ENCODE measurements at places on chromosomes 13 and 19.
A peak's percentile ranks its signal among the peaks of the same experiment; 100 is the strongest.

- no peak for DNase-seq
Observed at GRCh38 chr13:113917594-113918371, 53.9 kb upstream of the GAS6 start.

DNA sequence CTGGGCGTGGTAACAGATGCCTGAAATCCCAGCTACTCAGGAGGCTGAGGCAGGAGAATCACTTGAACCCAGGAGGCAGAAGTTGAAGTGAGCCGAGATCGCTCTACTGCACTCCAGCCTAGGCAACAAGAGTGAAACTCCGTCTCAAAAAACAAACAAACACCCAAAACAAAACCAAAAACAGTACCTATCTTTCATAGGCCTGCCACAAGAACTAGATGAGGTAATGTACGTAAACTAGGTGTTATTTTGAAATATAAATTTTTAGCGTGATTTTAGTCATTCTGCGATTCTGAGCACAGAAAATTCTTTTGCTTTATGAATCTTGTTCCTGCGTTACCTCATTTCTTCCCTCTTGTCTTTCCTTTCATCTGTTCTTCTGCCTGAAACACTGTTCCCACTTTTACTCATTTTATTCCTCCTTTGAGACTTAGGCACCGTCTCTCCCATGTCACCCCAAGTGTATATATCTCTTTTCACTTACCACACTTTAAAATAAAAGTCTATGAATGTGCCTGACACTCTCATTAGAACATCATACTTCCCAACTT is 238.2 kb upstream of the HTR2A start:
- no peak for DNase-seq

DNA sequence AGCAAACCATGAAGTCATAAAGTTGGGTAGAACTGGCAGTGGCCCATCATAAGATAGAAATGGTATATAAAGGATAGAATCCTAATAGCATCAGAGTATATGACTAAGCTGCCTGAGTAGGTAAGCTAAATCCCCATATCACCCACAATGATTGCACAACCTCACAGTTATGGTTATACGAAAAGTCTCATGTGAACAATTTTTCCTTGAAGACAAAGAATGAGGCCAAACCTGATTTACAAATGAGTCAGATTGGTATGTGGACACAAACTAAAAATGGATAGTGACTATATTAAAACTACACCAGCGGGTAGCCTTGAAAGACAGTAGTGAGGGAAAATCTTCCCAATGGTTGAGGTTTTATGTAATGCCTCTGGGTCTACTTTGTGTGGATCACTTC is 40.9 kb upstream of the UFM1 start:
- no peak for DNase-seq

DNA sequence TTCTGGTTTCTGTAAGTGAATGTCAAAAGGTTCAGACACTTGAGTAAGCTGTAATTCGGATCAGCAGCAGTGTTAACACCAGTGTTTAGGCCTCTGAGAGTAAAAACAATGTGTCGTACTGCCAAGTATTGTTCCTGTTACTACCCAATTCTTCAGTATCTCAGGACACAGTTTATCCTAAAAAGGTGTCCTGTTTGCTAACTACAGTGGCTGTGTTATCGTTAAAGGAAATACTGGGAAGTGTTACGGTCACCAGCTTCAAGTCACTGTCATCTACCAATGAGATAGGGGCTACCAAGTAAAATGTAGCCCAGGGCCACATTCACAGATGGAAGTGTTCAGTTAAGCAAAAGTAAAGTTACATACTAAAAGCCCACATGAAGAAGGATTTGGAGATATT is 2.3 kb upstream of the UPF3A start:
- no peak for DNase-seq

- DNase-seq = no peak
Observed at GRCh38 chr13:75621147-75621546, 15.0 kb upstream of the LMO7 start.

GRCh38 chr19:57583521-57584416 is at the start of gene ZIK1:
Gene ZIK1 (plus strand): TSS chr19:57584145. CDS start chr19:57584357, 212 bp downstream.
- DNase-seq = peak; percentile 93

DNA sequence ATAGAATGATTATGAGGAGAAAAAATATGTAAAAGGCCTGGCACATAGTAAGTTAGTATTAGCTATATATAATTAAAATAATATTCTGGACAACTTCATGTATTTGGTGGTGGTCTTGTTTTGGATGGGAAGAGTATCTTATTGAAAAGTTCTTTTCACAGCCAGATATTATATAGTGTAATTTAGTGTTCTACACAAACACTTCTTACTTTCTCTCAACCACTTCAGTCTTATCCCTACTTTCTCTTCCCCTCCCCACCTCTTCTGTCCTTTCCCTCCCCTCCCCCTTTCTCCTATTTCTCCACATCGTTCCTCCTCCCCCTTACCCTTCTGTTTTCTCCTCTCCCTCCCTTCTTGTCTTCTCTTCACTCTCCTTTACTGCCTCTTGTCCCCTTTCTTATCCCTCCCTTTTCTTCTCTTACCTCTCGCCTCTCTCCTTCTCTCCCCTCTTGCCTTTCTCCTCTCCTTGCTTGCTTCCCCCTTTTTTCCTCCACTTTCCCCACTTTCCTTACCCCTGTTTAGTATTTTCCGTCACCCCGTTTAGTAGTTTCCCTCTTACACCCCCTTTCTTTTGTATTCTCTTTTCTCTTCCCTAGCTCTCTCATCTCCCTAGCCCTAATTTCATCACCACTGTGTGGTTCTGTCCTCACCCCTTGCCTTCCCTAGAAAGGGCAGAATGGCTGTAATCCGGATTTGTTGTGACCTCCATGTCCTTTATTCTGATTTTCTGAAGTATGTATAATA is 107.2 kb upstream of the MLNR start:
- DNase-seq = no peak

- DNase-seq = no peak
Observed at GRCh38 chr13:77285098-77285497, 41.8 kb downstream of the MYCBP2 start.

DNA sequence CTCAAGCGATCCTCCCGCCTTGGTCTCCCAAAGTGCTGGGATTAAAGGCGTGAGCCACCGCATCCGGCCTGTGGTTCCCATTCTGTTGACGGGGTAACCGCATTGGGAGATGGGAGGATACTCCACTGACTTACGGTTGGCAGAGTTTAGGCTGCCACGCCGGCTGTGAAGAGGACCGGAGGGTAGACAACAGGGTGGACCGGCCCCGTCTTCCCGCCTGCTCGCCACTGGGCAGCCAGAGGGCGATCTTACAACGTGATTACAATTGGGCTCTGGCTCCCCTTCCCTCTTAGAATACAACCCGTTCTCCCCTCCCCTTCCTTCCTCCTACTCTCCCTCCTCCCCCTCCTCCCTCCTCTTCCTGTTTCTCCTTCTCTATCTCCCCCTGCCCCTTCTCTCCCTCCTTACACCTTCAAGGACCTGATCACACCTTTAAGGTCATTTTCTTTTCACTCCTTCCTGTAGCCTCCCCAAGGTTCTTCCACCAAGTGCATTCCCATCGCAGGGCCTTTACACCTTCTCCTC is 957 bp upstream of the CCDC194 start:
- DNase-seq = peak; percentile 80

GRCh38 chr13:27126859-27127258 is 44.8 kb downstream of the USP12 start:
- DNase-seq = no peak

DNA sequence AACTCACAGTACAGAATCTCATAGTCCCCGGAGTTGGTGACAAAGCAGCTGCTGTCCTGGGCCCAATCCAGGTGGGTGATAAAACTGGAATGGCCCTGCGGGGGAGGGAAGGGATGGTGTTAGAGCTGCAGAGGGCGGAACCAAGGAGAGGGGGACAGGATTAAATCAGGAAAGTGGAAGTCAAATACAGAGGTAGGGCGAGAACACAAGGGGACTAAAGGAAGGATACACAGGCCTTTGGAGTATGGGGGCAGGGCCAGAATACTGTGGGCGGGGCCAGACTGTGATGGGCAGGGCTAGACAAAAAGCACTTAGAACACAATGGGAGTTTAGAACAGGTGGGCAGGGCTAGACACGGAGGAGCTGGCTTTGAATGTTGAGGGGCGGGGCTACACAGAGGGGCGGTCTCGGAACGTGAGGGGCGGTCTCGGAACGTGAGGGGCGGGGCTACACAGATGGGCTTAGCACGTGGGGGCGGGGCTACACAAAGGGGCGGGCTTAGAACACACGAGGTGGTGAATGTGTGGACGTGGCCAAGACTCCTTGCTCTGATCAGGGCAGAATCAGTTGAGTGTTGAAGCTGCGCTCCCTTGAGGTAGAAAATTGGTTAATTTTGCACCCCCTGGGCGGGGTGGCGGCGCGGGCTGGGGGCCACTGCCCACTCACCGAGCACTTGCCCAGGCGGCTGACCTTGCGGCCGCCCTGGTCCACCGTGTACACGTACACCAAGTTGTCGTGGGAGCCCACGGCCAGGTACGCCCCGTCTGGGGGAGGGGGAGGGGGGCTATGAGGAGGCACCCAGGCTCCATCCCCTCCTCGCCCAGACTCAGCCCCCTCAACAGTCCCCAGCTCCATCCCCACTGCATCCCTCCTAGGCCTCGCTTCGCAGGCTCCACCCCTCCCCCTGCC is 14.0 kb upstream of the GPR4 start:
- peak; percentile 48 for DNase-seq

DNA sequence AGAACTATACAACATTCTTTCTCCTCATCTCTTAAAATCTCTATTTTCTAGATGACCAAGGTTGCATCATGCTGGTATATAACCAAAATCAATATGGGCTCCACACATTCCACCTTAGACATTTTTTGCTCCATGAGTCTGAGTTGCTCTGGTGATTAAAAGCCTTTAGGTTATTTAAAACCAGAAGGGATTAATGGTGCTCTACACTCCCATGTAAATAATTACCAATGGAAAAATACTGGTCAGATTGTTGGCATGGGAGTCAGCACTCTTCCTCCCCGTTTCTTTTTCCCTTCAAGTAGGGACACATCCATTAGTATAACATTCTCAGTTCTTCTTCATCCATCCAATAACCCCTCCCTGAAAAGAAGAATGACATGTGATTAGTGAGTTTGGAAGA is 747.7 kb downstream of the PCDH17 start:
- no peak for DNase-seq

DNA sequence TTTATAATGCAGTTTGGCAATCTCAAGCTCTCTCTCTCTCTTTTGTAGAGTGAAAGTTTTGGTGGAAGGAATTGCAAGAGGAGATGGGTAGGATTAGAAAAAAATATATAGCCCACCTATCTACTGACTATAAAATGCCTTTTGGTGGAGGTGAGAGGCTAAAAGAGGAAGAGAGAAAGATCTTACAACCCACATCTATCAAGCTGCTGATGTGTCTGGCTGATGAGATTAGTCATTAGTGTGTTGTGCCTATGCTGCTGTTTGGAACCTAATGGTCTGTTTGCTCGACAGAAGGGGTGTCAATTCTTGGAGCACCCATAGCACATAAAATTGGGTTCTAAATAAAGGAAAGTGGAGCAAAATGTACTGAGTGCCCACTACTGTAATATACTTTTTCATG is 411.0 kb downstream of the HS6ST3 start:
- no peak for DNase-seq

GRCh38 chr19:8000298-8001038 is 5.0 kb downstream of the ELAVL1 start:
- DNase-seq = no peak

DNA sequence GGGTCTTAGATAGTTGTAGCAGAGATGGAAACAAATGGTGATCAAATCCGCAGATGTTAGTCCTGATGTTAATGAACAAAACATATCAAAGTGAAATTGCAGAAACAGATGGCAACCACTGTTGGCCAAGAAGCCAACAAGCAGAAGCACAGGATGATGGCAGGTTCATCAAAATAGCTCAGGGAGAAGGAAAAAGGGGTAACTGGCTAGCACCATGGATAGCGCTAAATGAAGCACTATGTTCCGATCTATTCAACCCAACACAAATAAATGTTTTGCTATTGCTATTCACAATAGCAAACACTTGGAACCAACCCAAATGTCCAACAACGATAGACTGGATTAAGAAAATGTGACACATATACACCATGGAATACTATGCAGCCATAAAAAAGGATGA is 413.7 kb downstream of the FGF14 start:
- DNase-seq = no peak

GRCh38 chr13:33875618-33876401 is 57.9 kb downstream of the RFC3 start:
- no peak for DNase-seq

- no peak for DNase-seq
Observed at GRCh38 chr13:80486402-80486801, 145.5 kb upstream of the SPRY2 start.

- DNase-seq = no peak
Observed at GRCh38 chr13:53206455-53206854, 177.8 kb downstream of the OLFM4 start.

DNA sequence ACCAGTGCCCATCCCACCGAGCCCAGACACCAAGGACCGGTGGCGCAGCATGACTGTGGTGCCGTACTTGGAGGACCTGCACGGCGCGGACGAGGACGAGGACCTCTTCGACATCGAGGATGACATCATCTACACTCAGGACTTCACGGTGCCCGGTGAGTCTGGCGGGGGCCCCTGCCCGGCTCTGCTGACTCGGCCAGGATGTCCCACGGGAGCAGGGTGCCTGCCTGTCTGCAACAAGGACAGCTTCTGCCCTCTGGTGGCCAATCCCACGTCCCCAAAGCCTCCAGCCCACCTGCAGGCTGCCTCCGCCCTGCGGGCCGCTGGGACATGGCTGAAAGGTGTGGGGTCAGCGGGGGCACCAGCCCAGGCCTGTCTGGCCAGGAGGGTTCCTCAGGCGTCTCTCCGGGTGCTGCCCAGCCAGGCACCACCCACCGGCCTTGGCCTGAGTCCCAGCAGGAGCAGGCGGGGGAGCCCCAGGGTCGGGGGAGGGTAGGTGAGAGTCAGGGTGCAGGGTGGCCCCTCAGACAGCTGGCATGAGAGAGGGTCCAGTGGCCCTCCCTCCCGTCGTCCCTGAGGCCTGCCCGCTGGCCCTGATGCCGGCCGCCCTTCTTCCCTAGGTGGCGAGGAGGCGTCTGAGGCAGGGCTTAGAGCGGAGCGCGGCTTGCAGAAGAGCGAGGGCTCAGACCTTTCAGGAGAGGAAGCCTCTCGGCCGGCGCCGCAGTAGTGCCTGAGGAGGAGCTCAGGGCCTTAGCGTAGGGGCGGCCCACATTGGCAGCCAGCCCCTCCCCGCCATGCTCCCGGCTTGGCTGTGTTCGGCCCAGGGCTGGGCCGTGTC is 14.6 kb downstream of the CBARP start:
- no peak for DNase-seq

DNA sequence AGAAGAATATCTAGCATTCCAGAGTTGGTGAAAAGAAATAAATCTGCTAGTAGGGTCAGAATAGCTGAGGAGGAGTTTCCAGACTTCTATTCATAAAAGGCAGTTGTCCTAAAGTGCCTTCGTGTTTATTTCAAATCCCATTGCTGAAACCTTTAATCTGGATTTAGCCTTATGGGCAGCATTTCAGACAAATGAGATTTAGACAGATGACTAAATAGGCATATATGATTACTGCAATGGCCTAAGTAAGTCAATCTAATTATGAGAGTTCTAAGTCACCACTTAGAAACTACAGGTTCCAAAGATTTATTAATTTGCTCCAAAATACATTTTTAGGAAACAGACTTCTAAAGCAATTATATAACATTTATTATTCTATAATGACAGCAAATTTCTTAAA is 368.7 kb downstream of the LIG4 start:
- DNase-seq = no peak

- DNase-seq = no peak
Observed at GRCh38 chr13:79723519-79724024, 242.6 kb downstream of the NDFIP2 start.

GRCh38 chr19:52307275-52307674 is 10.3 kb downstream of the ZNF480 start:
- no peak for DNase-seq

GRCh38 chr19:17125062-17125727 is 49.6 kb downstream of the MYO9B start:
- DNase-seq = peak; percentile 52

All from CD4-positive, alpha-beta T cell treated with Interleukin-6 at 100 ng/mL for 8 hours (primary cell).